ENCODE measurements at places on chromosomes 11 and 22.

DNA sequence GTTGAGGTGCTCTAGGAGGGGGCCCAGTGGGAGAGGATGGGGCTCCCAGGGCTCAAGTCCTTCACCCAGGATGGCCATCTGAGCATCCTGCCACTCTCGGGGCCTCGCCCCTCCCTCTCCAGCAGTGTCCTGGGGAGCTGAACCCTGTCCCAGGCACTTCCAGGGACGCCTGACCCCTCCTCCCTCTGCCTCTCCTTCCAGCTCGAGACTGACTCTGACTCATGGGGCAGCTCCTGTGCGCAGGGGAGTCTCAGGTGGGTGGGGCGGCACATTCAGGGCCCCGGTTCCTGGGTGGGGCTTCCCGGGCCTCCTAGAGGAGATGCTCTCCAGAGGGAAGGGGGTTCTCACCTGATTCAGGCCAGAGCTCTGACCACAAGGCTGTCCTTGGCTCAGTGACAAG is 77.1 kb upstream of the IGLL5 start:
- no peak for DNase-seq

GRCh38 chr11:115188188-115188897 is 315.9 kb downstream of the CADM1 start:
- DNase-seq, result no peak

- no peak for DNase-seq
These were observed 44.9 kb upstream of the WNT11 start for GRCh38 chr11:76251226-76251575.

DNA sequence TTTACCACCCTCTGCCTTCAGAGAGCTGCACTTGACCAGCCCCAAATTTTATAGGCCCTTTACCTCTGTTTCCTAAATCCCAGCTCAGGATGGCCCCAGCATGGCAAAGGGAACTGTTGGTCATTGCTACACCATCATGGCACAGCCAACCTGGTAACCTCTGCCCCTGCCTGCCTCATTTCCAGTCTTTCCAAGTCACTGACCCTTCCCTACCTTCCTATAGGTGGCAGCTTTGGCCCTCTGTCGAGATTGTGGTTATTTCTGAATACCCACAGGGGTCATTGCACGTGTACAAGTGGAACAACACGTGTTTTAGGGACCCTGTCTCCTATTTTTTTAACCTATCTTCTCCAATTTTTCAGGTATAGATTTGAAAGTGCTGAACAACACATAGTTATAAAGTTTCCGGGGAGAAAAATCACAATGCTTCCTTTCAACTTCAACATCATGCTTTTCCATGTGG is 2.8 kb downstream of the GALNT18 start:
- no peak for DNase-seq

- DNase-seq, result no peak
These were observed 137.8 kb downstream of the CSNK2A3 start for GRCh38 chr11:11215058-11215815.

GRCh38 chr11:12103411-12104225 is 6.8 kb upstream of the MICAL2 start:
- DNase-seq, result no peak

GRCh38 chr11:86483610-86483939 is 108.9 kb downstream of the CCDC81 start:
- no peak for DNase-seq

GRCh38 chr11:57491371-57492061 is 24.0 kb downstream of the SLC43A1 start:
- peak; percentile 19 for DNase-seq

GRCh38 chr11:123072332-123072761 is 10.4 kb upstream of the HSPA8 start:
- no peak for DNase-seq

DNA sequence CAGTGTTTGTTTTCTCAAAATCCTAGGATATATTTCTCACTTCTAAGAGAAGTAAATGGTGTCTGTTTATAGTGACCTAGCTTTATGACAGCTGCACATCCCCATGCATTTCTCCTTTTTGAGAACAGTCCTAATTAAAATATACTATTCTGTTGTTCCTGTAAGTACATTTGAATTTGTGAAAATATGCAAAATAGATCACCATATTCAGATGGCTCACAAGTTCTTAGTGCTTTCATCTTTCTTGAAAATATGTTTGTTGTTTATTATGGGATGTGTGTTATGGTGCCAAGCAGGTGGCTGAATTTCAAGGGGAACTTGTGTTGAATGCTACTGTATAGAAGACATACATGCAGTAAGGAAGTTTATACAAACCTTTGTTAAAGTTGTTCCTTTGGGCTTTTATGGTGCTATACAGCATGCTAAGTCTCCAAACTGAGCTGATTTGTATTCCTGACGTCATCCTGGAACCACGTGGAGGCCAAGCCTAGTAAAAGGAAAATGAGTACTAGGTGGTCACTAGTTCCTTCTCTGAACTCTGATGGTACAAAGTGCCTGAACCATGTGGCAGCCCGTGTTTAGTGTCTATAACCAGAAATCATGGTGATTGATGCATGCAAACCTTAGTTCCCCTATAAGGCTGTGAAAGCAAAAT is 7.8 kb upstream of the VSTM5 start:
- no peak for DNase-seq

GRCh38 chr11:130775306-130776060 is 140.8 kb downstream of the SNX19 start:
- DNase-seq, result no peak

DNA sequence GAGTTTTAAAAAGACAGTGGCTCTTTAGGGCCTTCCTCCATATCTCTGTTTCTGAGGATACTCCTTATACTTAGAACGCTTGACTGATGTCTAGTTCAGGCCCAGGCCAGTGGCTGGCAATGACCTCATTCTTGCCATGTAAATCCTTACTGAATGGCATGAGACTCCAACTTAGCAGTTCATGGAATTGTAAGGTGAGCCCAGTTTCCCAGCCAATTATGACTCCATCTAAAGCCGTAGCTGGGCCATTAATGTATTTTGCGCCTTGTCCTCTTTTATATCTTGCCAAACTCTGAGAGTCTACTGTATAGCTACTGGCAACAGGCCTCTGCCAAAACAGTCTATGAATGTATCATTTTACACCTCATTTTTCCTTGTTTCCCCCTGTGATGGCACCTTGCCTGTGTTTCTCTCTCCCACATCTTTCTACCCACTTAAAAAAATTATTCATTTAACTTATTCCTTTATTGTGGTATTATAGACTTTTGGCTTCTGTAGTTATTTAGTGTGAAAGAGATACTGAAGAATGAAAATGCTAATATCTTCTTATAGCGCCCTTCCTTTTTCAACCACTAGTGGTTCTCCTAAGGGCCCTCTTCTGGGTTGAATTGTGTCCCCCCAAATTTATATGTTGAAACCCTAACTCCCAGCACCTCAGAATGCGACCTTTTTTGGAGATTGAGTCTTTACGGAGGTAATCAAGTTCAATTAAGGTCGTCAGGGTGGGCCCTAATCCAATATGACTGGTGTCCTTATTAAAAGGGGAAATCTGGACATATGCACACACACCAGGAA is 67.4 kb downstream of the ZNRF3 start:
- DNase-seq, result no peak

- DNase-seq, result no peak
These were observed 203.5 kb upstream of the MTNR1B start for GRCh38 chr11:92765965-92766371.

DNA sequence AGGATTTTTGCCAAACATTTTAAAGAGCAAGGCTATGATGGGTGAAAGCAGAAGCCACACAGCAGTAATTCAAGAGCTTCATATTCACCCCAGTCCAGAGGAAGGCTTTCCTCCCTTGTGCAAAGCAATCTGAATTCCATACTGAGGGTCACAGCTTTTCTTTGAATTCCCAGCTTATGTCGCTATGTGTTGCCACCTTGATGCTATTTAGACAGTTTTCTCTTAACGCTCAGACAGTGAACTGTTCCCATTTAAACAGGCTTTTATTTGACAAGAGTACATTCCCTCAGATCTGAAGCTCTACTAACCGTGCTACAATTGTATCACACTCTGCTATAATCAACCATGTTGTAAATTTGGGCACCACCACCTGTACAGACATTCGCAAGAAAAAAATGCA is 279.7 kb downstream of the CADM1 start:
- no peak for DNase-seq

- no peak for DNase-seq
These were observed 15.4 kb upstream of the HYLS1 start for GRCh38 chr11:125872138-125872491.

- no peak for DNase-seq
These were observed 5.2 kb downstream of the LGR4 start for GRCh38 chr11:27467181-27467913.

DNA sequence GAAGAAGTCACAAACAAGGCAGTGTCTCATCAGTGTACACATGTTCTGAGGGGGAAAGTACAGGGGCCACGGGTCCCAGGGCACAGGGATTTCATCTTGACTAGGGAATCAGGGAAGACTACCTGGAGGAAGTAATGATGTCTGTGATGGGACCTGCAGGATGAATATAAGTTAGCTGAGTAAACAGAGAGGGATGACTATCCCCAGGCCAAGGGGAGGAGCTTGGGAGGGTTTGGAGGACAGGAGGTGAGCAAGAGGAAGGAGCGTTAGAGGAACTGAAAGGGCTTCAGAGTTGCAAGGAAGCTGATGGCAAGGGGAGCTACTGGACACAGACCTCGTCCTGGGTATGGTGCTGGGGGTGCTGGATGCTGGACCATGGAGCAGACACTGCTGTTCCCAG is 56.4 kb downstream of the TRAF6 start:
- no peak for DNase-seq

- DNase-seq, result no peak
These were observed 6.3 kb downstream of the NRXN2 start for GRCh38 chr11:64716473-64717267.

DNA sequence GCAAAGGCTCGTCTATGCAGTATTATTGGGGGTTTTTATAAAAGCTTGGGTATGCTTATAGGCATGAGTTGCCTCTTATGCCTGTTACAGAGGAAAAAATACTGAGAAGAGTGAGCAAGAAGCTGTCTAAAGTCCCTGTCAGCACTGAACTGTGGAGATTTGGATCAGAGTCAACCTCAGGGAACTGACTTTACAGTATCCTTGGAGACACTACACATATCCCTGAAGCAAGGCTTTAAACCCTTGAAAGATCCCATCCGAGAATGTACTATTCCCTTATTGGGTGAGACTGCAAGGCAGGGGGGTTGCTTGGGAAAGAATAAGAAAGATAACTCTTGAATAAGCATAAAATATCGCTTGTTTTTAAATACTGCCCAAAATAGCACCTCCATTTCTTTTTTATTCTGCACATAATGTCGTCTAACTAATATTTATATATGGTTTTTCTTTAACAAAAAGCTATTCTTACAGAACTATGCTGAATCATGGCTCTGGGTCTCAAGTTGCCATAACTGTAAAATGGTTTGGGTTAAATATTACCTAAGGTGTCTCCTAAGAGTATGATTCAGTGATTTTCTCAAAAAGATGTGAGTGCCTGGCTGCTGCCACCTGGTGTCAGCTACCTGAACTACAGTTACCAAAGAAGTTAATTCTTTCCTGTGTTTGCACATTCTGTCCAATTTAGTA is 1062.8 kb downstream of the DLG2 start:
- DNase-seq, result peak; percentile 38

- peak; percentile 28 for DNase-seq
These were observed 39.9 kb downstream of the MAML2 start for GRCh38 chr11:96303064-96303463.

GRCh38 chr11:84607975-84608836 is 1018.9 kb downstream of the DLG2 start:
- no peak for DNase-seq

DNA sequence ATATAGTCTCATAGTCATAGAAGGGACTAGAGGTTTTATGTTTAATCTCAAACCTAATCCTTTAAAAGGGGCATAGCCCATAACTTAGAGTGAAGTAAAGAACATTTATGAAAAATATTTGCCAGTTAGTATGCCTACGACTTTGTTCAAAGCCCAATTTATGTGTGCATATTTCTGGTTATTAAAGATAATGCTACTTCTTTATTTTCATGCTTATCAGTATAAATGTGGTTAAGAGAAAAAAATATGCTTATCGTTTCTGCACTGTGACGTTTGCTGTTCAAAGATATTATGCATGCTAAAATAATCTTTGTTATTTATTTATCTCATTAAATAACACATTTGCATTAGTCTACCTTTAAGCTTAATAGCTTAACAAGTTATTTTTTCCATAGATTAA is 343.9 kb downstream of the DYNC2H1 start:
- DNase-seq, result no peak

DNA sequence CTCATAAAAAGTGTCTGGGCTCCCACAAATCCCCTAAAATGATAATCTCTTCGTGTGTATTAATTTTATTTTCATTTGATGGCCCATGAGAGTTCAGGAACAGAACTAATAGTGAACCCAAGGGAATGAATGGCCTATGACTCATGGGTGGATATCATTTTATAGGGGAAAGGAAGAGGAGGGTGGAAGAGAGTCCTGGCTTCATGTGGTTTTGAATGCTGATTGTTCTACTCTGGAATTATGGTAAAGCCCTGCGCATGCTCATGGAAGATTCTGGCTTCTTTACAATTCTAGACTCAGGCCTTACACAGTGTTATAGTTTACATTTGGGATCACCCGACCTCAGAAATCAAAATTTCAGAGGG is 35.2 kb downstream of the MAML2 start:
- peak; percentile 90 for DNase-seq

- no peak for DNase-seq
These were observed 76.6 kb downstream of the ABTB2 start for GRCh38 chr11:34280945-34281872.

DNA sequence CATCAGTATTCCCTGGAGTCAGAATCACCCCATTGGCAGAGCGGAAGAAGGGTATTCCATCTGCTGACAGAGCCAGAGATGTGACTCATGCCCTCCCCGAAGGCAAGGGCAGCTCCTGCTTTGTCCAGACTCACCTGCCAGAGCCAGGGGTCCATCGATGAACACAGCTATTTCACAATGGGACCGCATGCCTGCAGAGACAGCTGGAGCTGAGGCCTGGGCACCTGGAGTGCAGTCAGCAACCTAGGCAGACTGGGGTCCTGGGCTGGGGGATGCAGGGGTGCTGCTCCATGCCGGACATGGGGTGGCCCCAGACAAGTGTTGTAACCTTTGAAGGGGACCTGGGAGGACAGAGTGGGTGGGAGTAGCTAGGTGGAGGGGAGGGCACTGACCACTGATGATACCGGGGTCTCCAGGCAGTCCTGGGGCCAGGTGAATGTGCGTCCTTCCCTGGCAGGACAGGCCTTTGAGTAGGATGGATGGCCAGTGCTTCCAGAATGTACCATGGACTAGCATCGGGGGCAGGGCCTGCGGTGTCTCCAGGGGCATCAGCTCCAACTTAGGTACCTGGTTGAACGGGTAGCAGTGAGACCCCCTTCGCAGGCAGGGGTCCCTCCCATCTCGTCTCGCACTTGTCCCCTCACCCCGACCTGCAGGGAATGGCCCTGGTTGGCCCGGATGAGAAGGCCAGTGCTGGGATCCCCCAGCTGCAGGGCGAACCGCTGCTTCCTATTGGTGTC is 1.7 kb downstream of the TRPT1 start:
- no peak for DNase-seq

DNA sequence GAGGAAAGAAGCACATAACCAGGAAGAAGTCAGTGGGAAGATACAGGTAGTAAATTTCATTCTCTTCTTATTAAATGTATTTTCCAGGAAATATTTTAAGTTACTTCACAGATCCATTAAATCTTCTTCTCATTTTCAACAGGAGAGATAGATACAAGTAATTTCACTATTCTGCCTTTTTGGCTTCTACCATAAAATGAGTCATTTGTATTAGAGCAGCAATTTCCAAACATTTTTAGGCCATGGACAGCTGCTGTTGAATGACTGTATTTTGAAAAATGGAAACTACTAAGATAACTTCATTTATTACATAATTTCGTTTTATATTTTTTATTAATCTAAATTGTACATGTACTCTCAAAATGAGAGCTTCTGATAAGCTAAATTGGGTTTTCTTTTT is 809.6 kb upstream of the API5 start:
- no peak for DNase-seq

Data from SW 1271 (cell line).